ENCODE measurements at places on chromosomes 2 and 18.
A peak's percentile ranks its signal among the peaks of the same experiment; 100 is the strongest.

DNA sequence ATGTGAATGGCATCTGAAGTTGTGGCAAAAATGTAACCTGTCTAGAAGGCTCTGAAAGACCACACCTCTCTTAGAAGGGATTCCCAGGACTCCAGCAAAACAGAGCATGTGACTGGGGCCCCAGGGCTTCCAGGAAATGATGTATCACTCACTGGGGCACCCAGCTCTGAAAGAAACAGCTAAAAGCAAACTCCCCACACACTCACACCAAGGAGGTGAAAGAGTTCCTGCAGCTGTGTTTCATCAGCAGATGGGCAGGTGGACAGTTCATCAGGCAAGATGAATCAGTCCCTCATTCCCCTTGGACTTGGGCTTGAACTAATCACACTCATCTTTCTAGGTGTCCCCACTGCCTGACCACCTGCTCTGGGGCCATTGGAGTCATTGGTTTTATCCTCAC is 76.2 kb downstream of the CCBE1 start:
- DNase-seq = no peak

GRCh38 chr2:134866498-134867099 is 28.2 kb downstream of the ACMSD start:
- no peak for DNase-seq

GRCh38 chr2:949384-950079 is 1.1 kb upstream of the SNTG2 start:
- no peak for DNase-seq

GRCh38 chr2:866887-867286 is 83.8 kb upstream of the SNTG2 start:
- DNase-seq = no peak

- DNase-seq = no peak
Measured at GRCh38 chr2:121545913-121546312, 15.2 kb downstream of the RNU4ATAC start.

DNA sequence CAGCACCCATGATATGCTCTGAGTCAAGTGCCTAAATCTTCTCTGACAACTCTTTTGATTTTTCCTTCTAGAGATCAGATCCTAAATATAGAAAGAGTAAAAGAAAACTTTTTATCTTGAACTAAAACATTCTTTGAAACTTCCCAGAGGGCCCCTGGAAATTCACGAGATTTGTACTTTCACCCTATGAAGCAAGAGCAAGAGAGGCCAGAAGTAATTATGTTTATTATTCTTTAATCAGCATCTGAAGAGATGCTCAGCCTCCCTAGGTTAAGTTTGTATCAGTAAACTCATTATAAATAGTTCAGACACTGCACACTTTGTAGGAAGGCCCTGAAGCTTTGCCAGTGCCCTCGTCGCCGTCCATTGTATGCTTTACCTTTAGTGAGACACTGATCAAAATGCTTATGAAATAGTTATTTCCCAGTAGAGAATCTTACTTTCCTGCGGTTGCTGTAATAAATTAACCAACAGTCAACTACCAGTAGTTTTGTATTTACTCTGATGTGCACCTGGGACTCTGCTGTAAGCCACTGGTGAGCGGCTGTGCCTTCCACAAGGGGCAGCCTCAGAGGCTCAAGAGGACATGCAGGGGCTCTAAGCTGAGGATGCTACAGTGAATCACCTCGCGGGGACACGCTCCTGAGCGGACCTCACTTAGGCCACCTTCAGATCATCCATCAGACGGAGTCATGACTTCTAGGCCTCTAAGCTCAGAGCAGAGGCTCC is 71.9 kb downstream of the BIN1 start:
- DNase-seq = no peak

DNA sequence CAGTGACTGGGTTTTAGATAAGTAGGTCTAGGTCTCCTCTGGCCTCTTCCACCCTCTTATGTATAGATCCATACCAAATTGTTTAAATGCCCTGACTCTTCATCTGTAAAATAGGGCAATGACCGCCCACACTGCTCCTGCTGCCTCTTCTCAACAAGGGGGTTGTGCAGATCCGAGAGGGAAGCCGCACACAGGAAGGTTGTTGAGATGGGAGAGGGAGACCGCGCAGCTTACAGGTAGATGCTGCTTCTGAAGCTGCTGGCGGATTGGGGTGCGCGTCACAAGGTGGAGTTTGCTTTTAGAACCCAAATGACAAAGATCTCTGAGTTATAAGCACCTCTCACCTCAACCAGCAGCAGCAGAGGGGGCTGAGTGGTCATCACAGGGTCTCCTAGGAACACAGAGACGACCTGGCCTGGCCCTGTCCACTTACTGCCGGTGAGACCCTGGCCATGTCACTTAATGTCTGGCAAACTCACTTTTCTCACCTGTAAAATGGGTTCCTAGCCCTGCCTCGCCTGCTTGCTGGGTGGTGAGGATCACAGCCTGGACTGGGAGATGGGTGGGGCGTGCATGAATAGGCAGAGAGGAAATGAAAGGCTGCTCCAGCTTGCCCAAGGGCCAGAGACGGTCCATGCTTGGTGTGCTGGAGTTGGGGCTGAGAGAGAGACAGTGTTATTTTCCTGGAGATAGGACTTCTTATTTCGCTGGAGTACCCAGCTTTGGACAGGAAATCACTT is 251.3 kb downstream of the EIPR1 start:
- no peak for DNase-seq

DNA sequence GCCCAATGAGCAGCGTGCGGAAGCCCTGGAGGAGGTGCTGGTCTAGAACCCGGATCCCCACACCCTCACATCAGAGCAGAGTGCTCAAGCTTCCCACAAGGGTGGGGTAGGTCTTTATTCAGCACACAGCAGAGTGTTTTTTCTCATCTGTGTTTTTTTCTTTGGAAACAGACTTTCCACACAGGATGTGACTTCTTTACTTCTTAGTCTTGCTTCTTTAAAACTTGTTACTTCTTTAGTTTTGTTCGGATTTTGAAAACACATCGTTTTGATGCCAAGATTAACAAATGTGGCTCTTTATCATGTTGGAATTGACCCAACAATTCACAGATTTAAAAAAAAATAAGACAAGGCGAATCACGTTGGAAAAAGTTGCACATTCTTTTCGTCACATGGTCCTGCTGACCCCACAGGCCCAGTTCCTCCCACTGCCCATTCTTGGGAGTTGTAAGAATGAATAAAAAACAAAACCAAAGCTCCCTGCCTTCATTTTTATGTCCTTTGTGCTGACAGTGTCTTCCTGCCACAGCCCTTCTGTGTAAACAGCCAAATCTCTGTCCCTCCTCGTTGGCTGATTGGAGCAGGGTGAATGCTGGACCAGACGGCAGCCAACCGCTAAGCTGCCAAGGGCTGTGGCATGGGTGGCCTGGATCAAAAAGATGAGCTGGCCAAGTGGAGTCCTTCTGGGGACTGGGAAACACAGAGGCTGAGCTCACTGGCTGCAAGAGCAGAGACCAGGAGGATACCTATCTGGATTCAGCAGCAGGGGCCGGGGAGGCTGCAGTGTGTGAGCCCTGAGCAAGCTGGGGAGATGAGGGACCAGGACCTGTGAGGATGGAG is 81.6 kb downstream of the TWIST2 start:
- DNase-seq = peak; percentile 74

- DNase-seq = no peak
Measured at GRCh38 chr2:238790126-238790832, 57.6 kb upstream of the TWIST2 start.

- DNase-seq = peak; percentile 75
Measured at GRCh38 chr18:77000527-77000926, 132.1 kb downstream of the MBP start.

DNA sequence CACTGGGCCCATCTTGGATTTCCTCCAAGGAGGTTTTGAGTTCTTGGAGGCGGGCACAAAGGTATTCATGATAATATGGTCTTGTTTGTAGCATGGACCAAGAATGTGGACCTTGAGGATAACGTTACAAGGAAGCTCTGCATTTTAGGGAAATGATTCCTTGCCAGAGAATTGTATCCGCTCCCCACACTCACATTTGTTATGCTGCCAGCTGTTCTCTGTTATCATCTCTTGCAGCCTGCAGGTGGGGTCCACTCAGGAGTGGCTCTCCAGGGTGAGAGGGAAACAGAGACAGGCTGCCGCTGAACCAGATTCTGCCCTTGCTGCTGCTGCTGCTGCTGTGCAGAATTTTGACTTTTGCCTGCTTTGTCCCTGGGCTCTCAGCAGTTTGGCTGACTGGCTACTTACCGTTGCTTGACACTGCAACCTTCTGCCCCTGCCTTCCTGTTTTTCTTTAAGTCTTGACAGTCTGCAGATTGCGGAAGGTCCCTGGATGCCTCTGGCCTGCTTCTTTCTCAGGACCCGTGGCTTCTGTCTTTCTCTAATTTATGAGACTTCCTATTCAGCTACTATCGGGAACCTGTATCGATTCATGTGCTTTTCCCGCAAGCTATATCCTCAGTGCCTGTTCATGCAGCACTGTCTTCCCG is 122.3 kb upstream of the DOCK10 start:
- no peak for DNase-seq

DNA sequence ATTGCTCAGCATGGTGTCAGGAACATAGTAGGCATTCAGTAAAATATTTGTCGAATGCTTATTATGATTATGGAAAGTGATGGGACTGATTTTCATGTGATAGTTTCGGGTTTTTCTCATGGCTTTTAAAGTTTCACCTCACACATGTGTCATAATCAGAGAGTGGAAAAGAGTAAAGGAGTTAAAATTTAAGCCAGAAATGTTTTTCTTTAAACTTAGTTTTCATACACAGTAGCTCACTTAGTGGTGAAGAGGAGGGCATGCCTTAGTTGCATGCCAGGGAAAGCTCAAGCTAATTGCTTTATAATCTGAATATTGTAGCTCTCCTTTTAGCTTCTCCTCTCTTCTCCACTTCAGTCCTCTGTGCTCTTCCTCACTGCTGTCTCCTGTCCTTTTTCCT is 38.0 kb downstream of the EHBP1 start:
- no peak for DNase-seq

- DNase-seq = no peak
Measured at GRCh38 chr2:223580951-223581350, 21.2 kb downstream of the SCG2 start.

DNA sequence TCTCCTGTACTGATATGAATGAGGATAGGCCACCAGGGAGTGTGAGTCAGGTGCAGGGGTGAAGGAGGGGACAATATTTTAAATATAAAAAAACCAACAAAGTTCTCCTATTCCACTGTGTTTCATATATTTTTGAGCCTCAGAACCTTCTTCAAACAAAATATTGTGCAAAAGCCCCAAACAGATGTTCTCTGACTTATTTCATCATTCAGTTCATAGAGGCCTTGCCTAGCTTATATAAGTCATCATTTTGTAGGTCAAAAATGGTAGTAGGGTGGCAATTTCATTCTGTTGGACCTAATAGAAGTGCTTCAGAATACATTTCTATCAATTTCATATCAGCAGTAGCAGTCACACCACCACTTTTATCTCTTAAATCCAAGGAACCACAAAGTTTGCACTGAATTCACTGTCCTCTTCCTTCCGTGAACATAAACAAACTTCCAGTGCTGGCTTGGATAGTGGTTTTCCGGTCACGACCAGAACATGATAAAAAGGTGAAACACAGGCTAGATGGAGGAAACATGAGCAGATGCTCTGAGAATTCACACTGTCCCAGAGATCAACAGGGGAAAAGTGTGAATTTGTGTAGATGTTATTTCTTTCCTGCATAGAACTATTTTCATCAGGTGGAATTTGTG is 99.1 kb downstream of the EN1 start:
- no peak for DNase-seq

- DNase-seq = no peak
Measured at GRCh38 chr2:106270471-106270891, 76.4 kb upstream of the UXS1 start.

- no peak for DNase-seq
Measured at GRCh38 chr2:140747665-140748064, 1383.2 kb downstream of the LRP1B start.

- DNase-seq = no peak
Measured at GRCh38 chr2:105460048-105460732, 61.3 kb upstream of the FHL2 start.

DNA sequence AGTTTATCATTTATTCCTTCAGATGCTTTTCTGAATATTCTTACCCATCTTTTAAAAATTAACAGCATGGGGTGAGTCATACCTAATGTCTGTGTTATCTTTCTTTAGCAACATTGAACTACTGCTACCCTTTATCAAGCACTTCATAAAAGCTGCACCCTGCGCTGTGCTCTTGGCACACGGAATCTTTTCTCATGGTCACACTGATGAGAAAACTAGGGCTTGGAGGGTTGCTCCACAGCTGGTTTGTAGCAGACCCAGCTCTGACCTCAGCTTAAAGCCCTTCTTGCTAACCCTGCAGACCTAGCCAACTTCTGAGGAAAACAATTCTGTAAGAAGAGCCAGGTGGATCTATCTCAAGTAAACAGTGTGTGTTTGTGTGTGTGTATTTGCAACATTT is 106.3 kb downstream of the RNF144A start:
- no peak for DNase-seq

DNA sequence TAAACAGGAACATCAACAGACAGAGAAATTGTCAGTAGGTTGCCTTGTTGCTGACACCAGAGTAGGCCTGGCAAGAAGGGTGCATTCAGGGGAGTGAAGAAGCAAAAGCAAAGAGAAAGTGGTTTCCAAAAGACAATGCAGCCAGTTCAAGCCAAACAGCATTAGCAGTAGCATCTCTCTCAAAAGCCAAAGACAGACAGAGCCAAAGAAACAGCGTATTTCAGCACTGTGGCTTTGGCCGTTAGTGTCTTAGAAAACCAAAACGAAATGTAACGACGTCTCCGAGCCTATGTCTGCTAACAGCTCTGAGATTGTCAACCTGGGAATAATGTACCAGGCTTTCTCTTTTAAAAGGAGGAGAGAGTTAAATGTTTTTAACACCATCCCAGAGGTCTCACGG is 178.6 kb downstream of the NRP2 start:
- DNase-seq = no peak

DNA sequence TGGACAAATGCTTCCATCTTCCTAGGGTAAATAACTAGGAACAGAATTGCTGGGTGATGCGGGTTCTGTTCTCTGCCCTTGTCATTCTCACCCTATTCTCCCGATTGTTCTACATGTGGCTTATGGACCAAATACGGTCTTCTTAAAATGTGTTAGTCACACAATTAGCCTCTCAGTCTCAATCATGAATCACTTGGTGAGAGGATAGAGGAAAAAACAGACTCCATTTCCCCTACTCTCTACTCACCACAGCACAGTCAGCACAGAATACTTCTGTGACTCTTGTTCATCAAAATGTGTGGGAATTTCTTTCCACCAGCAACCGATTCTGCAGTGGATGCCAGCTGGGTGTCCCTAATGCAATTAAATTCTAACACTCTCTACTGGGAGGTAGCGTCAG is 125.2 kb downstream of the SH3BP4 start:
- no peak for DNase-seq

- no peak for DNase-seq
Measured at GRCh38 chr2:235541016-235541415, 47.2 kb downstream of the AGAP1 start.

All from Right ventricle myocardium superior (tissue), 1 donor.